ENCODE measurements at places on chromosomes 11 and 22.

- DNase-seq: no peak
These were observed 6.7 kb upstream of the PAX6 start for GRCh38 chr11:31817621-31818424.

DNA sequence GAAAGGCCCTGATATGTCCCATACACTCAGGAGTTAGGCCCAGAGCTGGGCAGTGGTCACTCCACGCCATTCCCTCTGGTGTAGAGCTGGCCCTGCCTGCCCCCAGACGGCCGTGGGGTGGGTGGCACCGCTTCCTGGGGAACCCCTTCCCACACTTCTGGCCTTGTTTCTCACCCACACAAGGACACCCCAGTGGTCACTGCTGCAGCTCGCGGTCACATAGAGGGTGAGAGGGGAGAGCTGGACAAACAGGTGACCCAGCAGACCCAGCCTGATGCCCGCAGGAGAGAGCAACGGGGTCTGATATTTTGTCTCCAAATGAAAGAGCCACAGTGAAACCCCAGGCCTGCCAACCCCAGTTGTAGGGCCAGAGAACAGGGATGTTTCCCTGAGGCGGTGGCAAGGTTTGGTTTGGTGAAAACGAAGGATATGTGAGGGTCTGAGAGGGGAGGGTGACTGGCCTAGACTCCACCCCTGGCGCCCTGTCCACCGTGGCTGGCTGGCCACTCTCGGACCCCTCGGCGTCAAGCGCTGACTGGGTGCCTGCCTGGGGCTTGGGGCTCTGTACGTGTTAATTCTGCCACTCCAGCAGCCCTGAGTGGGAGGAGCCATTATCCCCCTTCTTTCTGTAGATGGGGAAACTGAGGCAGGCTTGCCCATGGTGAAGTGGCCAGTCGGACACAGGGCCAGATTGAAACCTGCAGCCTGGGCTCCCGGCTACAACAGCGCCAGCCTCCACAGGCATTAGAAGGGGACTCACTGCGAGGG lies 71.0 kb upstream of the PPARA start:
- DNase-seq: no peak

DNA sequence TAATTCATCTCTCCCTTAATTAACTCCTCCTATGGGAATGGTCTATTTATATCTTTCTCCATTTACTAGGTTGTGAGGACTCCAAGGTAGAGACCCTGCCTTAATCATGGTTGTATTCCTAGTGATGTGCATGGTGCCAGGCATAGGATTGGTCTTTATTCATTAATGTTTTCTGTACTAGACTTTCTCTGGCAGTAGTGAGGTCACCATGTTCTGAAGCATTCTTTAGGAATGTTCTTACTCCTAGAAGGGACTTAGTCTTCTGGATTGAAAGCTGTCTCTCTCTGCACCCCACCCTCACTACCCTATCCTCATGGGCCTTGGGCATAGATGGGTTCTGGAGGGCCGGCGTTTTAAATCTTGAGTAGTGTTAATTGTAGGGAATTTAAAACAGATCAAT lies 10.6 kb upstream of the INSC start:
- DNase-seq: no peak

- no peak for DNase-seq
These were observed 612.5 kb upstream of the LUZP2 start for GRCh38 chr11:23884341-23884740.

GRCh38 chr22:48649466-48649865 lies 1178.2 kb downstream of the BRD1 start:
- DNase-seq: no peak

Data from activated gamma-delta T cell treated with anti-CD3 and anti-CD28 coated beads, Interleukin-2, amount 50 U/mL, for 16 hours (primary cell).